ENCODE measurements at places on chromosomes 7 and 10. TPM values are rescaled to one million over a fixed set of nuclear protein-coding genes. Genes with fewer than 3 reads are reported as not detected.

Gene ZYX
- 75.1 TPM for total RNA-seq

Gene AMPH
- 0.07 TPM for total RNA-seq

Gene SLC26A5
- not detected for total RNA-seq

Gene UBN2
- total RNA-seq: 10.6 TPM

Gene PON1
- total RNA-seq: not detected

Gene SHH
- not detected for total RNA-seq

Gene NAPEPLD
- total RNA-seq: 6.8 TPM

Gene A1CF
- not detected for total RNA-seq

Gene VOPP1
- 102 TPM for total RNA-seq

Gene PTF1A
- not detected for total RNA-seq

Gene KLLN
- total RNA-seq: 0.21 TPM

Gene RBP4
- total RNA-seq: not detected

Gene SPAM1
- not detected for total RNA-seq

Gene C10orf62
- not detected for total RNA-seq

Gene DNAJC30
- total RNA-seq: 4.2 TPM

Gene INSYN2A
- not detected for total RNA-seq

Gene ZNF239
- total RNA-seq: 2.0 TPM

Gene DGKB
- not detected for total RNA-seq

Gene NODAL
- not detected for total RNA-seq

Gene IMMP2L
- total RNA-seq: 26.6 TPM

Gene CPVL
- not detected for total RNA-seq

Gene AHCYL2
- total RNA-seq: 30.4 TPM

Gene AGMO
- not detected for total RNA-seq

Gene KLF14
- not detected for total RNA-seq

Gene TMEM178B
- total RNA-seq: 0.05 TPM

Gene IFIT2
- total RNA-seq: 35.7 TPM

Gene ADARB2
- total RNA-seq: 1.4 TPM

Gene HERPUD2
- 20.3 TPM for total RNA-seq

Gene CYP3A7
- total RNA-seq: not detected

Gene OR2A5
- total RNA-seq: not detected

Gene RPA3
- total RNA-seq: 223 TPM

Gene ZP3
- total RNA-seq: 26.6 TPM

Gene FXYD4
- not detected for total RNA-seq

Gene JCAD
- not detected for total RNA-seq

Gene NAMPT
- total RNA-seq: 932 TPM

Gene GARIN1A
- not detected for total RNA-seq

Gene ZNF804B
- total RNA-seq: not detected

Measured in activated naive CD4-positive, alpha-beta T cell treated with anti-CD3 and anti-CD28 coated beads for 36 hours (primary cell).